T-helper 2 cell treated with Interferon-gamma antibody and Interleukin-4, amounts not matched to agents 5 μg/mL and 100 μg/mL, for 36 hours (primary cell): ENCODE measurements at places on chromosomes 7 and 10.

GRCh38 chr10:71232089-71232998, 20.0 kb downstream of the UNC5B start:
- no peaks in the 10 kb centered on the region for H3K36me3 ChIP-seq
- peaks cover 3% of the 10 kb centered on the region for H3K27me3 ChIP-seq
- H3K4me3 ChIP-seq, result no peak overlapping the region
- DNase-seq, result no peak
- H3K4me1 ChIP-seq, result no peaks in the 10 kb centered on the region

DNA sequence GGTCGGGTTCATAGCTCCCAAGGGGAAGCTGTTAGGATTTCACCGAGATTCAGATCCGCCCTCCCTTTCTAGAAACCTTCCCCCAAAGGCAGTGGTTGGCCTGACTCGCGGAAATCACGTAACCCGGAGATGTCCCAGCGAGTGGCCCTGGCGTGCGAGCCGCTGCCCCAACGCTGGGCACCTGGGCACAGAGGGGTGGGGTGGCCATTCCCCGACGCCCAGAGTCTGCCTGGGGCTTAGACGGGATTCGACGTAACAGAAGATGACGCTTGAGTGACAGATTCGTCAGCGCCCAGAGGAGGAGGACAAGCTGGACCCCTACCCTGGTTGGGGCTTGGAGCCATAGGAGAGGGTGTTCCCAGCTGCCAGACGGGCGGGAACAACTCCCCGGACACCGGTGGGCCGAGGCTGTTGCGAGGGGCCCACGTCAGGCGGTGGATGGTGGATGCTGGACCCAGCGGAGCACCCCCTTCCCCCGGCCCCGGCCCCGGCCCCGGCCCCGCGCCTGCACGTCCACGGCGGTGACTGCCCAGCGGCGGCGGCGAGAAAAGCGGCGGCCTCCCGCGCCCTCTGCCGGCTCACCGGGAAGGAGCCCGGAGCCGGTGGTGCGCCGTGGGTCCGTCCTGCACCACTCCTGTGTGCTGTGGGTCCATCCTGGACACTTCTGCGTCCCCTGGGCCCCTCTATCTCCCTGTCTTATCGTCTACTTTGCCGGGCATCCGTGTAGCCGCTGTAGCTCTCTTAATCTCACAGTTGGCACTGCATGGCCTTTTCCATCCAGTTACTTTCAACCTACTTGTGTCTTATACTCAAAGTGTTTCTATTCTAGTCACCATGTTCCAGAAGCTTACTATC, 35.4 kb upstream of the KNDC1 start:
- no peak overlapping the region for H3K4me3 ChIP-seq
- no peak for DNase-seq
- no peak overlapping the region for H3K27ac ChIP-seq
- H3K4me1 ChIP-seq, result no peaks in the 10 kb centered on the region

DNA sequence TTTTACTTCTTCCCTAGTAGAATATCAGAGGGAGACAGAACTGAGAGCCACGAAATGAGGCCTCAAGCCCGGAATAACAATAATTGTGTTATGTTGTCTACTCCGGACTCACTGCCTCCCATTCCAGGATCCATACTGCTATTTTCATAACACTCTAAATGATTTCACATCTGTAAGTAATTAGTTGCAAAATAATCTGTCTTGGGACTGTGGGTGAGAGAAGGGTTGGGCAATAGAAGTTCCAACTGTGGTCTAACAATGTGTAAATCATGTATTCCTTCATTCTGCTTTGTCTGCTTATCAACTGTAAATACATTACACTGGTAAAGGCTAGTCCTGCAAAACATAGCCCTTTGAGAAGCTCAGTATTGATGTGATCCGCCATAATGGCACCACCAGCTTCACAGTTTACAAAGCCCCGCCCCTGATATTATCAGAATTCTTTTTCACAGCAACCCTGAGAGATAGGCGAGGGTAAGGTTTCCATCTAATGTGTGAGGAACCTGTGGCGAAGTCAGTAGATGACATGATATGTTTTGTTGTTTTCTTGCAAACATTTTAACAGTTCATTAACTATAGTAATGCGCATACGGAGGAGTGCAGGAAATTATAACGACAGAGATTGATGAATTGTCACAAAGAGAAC, 265.7 kb upstream of the BMPER start:
- no peaks in the 10 kb centered on the region for H3K27me3 ChIP-seq
- no peaks in the 10 kb centered on the region for H3K36me3 ChIP-seq
- H3K27ac ChIP-seq, result no peak overlapping the region
- no peak for DNase-seq
- H3K4me1 ChIP-seq, result no peaks in the 10 kb centered on the region

GRCh38 chr7:123788584-123788983, 39.8 kb upstream of the WASL start:
- H3K27me3 ChIP-seq, result no peaks in the 10 kb centered on the region
- H3K27ac ChIP-seq, result no peak overlapping the region
- no peak overlapping the region for H3K4me3 ChIP-seq

DNA sequence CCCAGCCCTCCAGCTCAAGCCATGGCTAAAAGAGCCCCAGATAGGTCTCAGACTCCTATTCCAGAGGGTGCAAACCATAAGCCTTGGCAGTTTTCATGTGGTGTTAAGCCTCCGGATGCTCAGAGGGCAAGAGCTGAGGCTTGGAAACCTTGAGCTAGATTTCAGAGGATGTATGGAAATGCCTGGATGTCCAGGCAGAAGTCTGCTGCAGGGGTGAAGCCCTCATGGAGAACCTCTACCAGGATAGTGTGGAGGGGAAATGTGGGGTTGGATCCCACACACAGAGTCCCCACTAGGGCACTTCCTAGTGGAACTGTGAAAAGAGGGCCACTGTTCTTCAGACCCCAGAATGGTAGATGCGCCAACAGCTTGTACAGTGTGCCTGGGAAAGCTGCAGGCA, 13.2 kb upstream of the HPSE2 start:
- no peaks in the 10 kb centered on the region for H3K4me1 ChIP-seq
- no peaks in the 10 kb centered on the region for H3K36me3 ChIP-seq
- DNase-seq, result no peak

DNA sequence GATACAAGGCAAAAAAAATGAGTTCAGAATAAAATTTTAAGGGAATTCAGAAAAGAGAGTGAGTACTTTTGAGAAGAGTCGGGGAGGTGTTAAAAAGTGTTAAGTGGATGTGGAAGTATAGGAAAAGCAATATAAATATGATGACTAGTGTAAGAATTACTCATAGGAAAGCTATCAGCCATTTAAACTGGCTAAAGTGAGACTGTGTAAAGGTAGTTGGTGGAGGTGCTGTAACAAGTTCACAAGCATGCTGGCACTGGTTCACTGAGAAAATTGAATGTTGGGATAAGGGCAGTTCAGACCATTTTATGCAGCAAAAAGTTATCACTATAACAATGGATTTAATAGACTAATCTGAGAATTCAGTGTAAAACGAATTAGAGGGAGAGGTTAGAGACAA, 179.0 kb upstream of the DKK1 start:
- no peak overlapping the region for H3K27ac ChIP-seq
- H3K4me1 ChIP-seq, result no peaks in the 10 kb centered on the region
- H3K4me3 ChIP-seq, result no peak overlapping the region
- no peak for DNase-seq
- H3K27me3 ChIP-seq, result no peaks in the 10 kb centered on the region
- H3K36me3 ChIP-seq, result no peaks in the 10 kb centered on the region
